Panc1 (cell line): ENCODE measurements at places on chromosomes 11 and 22.

- no peak for DNase-seq
Measured at GRCh38 chr11:111460340-111460739, 51.8 kb downstream of the BTG4 start.

DNA sequence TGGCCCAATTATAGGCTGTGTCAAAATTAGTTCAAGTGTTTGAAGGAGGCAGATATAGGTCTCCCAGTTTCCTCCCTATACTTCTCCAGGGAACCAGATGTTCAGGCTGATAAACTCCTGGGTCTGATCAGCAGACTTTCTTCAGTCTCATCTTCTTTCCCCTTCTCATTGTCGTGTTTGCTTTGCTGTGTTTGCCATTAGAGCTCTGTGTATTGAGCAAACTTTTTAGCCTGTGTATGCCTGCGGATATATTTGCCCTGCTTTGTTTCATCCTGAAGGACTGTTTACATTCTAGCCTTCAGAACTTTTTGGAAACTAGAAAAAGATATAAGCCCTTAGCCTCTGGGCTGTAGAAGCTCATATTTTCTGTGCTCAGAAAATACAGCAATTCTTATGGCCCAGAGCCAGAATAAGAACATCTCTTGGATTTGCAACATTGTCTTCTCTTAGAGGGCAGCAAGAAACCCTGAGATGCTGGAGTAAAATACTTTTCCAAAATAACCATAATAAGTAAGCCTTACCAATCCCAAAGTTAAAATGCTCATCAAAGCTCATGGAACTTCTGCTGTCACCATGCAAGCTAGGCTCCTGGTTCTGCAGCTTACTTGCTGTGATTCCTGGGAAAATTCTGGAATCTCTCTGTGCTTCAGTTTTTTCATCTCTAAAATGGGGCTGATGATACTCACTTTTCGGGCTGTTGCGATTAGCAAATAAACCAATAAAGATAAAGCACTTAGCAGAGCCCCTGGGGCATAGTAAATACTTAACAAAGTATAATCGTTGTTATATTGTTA is 34.1 kb upstream of the ME3 start:
- DNase-seq: no peak

DNA sequence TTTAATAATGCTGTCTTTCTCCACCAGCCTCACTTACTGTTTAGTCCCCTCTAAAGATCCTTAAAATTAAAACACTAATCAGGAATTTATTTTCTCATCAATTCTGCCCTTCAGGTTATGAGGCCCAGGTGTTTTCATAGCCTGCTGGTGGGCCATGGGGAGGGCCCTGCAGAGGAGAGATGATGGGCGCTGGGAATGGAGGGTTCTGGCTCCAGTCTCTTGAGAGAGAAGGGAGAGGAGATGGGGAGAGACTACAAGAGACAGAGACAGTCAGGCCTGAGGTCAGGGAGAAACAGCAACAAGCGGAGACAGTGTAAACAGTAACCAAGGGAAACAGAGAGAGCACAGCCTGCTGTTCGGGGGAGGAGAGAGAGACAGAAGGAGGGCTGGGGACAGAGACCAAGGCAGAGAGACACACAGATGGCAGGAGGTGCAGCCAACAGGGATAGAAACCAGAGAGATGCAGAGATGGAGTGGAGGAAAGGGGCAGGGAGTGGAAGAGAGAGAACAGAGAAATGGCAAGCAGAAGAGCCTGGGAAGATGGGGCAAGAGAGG is 187.3 kb upstream of the SYT13 start:
- DNase-seq: no peak

DNA sequence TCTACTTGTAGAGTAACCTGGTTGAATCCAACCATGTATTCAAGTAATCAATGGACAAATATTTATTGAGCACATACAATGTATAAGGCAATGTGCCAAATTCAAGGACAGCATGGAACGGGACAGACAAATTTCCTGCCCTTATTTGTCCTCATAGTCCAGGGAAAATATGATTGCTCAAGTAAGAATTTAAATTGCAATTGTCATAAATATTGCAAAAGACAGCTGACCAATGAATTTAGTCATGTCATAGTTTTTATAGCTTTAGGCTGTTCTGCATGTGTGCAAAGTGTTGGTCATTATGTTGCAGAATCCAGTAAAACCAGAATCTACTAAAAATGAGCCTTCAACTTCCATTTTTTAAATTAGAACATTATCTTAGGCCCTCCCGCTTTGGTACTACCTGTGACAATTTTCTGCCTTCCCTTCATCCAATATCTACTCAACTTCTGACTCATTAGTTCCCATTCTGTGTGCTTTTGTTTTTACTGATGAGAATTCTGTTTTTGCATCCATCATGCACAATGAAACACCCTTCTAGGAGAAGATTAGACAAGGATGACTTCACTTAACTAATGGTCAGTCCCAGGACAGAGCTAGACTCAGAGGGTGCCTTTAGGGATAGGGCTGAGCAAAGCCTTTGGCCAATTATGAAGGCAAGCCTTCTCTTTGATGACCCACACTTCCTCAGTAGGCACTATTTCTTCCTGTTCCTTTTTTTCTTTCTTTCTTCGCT is 45.8 kb upstream of the FIBIN start:
- no peak for DNase-seq

GRCh38 chr11:69413015-69413801 is 68.3 kb upstream of the LINC01488 start:
- DNase-seq: no peak

DNA sequence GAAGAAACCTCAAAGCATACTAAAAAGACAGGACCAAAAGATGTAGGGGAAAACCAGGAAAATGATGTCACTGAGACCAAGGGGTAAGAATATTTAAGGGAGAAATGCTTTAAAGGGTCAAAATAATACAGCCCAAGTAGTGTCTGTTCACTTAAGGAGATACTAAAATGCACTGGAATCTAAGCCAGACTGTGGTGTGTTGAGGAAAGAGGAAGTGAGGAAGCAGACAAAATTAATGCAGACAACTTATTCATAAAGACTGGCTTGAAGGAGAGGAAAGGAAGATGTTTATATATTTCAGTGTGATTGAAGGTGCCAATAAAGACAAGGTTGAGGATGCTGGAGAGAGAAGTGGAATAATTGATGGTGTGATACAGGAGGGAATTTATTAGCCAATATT is 15.7 kb downstream of the ZNF215 start:
- DNase-seq: no peak

DNA sequence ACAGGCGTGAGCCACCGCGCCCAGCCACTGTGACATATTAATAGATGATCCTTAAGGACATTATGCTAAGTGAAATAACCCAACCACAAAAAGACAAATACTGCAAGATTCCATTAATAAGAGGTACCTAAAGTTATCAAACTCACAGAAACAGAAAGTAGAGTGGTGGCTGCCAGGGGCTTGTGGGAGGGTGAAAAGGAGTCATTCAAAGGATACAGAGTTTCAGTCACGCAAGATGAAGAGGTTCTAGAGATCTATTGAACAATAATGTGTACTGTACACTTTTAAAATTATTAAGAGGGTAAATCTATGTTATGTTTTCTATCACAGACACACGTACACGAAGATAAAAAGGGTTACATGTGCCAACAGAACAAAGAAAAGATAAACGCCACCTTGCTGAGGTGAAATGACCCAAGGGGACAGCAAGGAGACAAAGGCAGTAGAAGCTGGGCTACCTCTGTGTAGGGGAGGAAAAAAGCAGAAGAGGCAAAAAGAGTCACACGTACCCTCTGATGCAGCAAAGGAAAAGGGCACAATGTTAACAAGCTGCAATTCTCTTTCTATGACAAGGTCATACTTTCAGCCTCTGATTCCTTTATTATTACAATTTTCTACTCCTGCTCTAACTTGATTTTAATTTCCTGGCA is 65.3 kb downstream of the AMBRA1 start:
- no peak for DNase-seq

GRCh38 chr11:132047167-132047566 is 676.8 kb downstream of the NTM start:
- DNase-seq: no peak

GRCh38 chr22:39317775-39318506 is 1.5 kb downstream of the RPL3 start:
- DNase-seq: no peak

- DNase-seq: no peak
Measured at GRCh38 chr11:79087961-79088318, 352.9 kb downstream of the TENM4 start.

DNA sequence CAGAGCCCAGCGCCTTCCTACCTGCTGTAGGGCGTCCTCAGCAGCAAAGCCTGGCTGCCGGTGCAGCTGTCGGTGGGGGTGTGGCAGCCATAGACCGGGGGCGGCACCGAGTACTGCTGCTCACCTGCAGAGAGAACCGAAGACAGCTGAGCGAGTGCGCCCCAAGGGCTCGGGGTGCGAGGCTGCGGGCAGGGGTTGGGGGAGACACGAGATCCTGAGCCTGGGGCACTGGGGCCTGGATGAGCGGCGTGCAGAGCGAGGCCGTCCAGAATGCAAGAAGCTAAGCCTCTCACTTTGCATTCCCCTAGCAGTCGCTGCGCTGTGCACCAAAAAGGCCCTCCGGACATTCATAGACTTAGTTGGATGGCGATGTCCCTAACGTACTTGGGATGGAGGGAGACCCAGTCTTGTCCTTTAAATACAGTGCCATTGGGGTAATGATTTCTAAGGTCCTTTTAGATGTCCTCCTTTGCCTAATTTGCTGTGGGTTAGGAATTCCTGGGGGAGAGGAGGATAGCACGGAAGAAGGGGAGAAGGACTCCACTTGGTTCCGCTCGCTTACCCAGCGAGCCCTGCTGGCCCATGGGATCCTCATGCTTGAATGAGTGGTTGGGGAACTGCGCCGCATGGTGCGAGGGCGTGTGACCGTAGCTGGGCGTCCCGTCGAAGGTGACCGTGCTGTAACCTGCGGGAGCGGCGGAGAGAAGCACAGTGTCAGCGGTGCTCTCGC is 7.2 kb downstream of the WT1 start:
- no peak for DNase-seq

DNA sequence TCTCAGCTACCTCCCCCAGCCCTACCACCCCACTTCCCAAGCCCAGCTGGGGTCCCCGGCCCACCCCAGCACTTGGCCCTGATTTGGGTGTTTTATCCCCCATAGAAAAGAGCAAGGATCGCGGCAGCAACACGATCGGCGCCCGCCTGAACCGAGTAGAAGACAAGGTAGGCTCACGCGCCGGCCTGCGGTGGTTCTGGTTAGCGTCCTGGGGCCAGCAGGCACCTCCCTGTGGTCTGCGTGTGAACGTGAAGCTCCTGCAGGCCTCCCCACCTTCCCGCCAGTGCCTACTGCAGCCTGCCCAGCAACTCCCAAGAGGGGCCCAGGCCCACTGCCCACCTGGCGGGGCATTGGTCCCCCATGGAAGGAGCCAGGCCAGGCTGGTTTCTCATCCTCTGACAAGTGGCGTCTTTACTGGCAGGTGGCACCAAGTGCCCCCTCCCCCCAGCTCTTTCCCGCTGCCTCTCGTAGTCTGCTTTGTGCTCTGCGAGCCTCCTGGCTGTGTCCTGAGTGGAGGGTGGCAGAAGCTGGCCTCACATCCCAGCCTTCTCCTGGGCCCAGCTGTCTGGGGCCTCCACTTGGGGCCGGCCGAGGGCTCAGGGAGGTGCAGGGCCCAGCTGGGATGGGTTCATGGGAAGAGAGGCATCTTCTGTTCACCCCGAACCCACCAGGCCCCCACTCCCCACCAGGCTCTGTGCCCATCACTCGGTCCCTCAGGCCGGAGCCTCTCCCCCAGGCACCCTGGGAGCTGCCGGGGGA is 78.3 kb upstream of the KCNQ1OT1 start:
- DNase-seq: no peak

DNA sequence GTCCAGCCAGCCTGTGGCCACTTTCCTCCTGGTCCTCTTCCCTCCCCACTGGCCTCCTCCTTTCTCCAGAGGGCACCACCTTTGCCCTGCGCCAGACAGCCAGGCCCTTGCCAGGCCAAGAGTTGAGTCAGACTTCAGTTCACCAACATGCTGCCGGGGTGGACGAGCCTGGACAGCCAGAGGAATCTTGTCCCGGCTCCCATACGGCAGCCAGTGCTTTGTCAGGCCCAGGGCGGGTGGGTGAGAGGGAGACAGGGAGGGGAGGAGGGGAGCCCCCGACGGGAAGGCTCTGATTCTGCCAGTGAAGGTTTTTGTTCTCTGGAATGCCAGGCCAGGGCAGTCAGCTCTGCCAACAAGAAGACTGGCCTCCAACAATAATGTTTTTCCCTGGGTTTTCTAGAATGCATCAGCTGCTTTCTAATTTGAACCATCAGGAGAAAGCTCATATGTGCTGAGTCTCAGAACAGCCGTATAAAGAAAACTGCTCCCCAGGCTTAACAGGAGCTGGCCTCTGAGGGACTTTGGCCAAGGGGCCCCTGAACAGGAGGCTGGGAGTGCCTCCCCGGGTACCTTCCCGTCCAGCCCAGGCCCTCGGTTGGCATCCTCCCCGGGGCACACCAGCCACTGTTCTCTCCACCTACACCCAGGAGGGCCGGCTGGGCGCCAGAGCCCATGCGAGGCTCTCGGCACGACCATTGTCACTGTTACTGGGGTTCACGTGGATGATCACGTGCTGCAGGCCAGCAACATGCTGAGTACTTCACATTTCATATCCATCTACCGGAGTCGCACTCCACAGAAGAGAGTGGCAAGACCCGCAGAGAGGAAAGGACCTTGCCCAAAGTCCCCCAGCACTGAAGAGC is 28.6 kb downstream of the LIF start:
- no peak for DNase-seq

DNA sequence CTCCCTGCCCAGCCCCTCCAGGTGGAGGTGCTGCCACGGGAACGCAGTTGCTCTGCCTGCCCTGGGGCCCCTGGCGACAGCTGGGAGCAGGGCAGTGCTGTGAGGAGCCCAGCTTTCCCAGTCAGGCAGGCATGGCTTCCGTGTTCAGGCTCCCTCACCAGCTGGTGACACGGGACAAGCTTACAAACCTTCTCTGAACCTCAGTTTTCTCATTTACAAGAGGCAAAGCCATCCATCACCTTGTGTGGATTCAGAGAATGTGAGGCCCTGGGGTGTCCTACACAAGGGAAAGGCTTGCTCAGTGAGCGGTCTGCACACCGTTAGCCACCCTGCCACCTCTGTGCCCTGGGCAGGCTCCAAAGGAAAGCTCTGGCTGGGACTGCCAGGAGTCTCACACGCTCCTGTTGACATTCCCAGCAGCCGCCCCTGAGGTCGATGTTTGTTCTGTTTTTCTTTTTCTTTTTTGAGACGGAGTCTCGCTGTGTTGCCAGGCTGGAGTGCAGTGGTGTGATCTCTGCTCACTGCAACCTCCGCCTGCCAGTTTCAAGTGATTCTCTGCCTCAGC is 23.5 kb downstream of the SUN2 start:
- DNase-seq: no peak

DNA sequence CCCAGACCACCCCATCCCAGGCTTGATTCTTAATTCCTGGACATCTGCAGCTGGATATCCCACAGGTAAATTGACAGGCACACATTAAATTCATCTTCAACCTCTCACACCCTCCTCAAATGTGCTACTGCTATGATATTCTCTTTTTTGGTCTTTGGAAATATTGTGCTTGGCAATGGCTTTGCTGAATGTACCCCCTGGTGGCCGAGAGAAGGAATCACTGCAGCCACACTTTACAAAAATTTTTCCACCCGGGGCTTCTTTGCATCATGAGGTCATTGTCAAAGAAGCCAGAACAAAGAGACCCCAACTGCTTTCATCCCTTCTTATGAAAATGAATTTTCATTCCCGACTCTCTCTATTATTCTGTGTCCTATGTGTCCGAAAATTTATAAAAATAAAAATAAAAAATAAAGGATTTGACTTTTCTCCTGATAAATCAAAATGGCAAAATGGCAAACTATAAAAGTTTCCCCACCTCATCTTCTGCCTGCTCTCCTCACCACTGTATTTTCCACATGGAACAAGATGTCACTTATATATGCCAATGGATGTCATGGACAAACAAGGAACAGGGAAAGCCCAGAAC is 15.0 kb upstream of the CYB5R2 start:
- no peak for DNase-seq
